ENCODE measurements at places on chromosomes 3 and 15.

DNA sequence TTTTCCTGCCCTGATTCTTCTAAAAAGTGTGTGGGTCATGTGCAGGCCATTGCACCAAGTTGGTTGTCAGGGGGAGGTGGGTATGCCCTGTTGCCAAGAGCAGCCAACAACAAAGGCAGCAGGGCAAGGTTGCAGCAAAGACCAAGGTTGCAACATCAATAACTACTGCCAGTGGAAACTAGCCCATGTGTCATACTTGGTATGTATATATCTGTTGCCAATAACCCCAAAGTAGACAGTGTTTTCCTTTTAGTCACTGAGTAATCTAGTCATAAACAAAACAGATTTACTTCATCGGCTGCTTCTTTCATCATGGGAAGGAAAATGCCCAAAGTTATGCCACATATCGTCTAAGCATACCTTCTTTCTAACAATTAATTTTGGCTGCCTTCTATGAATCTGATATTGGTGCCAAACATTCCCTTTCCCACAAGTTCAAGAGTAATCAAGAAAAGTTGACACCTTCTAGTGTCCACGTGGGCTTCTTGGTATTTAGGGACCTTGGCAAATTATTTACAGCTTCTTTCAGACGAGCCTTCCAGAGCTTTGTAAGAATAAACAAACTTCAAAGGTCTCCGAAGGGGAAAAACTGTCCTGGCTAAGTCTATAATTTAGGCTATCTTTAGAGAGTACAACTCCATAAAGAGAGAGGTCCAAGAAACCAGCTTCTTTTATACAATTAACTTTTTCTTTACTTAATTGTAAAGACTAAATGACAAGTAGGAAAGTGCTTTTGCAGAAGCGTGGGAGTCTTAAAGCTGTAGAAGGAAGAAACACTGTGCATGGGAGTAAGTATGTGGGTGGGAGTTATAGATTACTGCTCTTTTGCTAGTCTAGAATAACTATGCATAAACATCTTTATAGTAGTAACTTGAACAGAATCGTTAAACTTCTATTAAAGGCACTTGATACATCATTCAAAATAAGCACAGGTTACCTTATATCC is 10.0 kb upstream of the MBNL1 start:
- peak; percentile 50 for DNase-seq

DNA sequence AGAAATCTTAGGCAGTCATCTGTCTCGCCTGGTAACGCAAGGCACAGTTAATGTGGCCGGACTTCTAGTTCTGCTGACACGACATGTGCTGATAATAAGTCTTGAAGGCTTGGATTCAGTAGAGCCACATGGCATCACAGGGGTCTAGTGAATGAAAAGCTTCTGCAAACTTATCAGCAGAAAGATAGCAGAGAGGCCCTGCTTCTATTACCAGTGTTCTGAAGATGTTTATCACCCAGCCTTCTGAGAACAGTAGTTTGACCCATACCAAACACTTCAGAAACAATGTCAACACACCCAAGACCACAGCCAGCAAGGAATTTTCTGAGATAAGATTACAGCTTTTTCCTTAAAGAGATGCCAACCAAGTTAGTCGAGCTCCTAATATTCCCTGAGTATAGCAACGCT is 102.7 kb upstream of the UMPS start:
- DNase-seq: peak; percentile 86

DNA sequence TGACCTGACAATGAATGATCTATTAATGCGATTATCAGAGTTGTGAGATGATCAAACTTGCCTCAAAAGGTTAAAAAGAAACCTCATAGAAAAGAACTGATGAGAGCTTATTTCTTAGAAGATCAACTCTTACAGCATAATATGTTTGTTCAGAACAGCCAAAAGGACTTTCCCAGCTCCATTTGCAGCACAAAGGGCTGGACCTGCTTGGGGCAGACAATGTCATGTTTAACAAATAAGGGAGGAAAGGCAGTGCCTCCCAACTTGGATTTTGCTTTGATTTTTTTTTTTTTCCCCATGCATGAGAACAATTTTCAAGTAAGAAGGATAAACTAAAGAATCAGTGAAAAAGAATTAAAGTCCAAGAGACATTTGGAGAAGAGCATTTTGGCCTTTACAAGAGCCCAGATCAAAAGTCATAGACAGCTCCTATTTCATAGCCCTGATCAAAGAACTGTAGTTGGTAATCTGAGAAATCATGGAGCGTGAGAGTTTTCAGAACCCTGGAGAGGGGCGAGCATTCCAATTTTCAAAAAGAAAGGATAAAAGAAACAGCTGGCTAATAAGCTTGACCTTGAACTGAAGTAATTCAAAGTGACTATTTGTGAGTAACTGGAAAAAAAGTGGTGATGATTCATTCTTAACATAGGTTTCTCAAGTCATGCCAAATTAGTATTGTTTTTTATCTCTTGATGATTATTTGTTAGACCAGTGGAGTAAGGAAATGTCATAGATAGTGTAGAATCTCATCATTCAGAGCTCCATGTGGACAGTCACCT is 136.0 kb upstream of the CFAP20DC start:
- no peak for DNase-seq

GRCh38 chr3:186169379-186169778 is 60.5 kb upstream of the ETV5 start:
- DNase-seq: no peak

DNA sequence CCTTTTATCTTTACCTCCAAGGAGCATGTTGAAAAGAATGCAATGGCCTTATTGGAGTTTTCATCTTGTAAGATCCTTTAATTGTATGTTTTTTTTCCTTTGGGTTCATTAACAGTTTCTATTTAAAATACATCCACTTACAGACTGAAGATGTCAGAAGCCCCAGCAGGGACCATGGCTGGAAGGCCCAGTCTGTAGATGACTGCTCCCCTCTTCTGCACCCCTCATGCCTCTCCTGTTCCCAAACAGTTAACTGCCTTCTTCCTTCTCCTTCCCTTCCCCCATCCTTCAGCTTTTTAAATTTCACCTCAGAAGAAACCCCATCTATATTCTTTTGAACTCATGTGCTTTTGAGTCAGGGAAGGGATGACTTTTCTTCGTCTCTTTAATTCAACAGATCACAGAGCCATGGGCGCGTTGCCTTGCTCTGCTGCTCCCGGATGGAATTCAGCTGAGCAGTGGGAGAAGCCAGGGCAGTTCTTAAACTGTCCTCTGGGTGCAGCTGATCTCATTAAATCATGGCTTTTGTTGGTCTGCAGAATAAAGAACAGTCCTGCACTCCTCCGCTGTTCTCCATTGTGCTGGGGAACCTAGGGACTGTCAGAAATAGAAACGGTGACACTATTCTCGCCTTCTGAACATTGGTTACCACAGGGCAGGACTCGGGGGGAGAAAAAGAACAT is 71.5 kb upstream of the EIF1B start:
- no peak for DNase-seq

GRCh38 chr15:41263891-41264351 is 32.9 kb downstream of the CHP1 start:
- DNase-seq: no peak

GRCh38 chr3:170046269-170047132 is 8.7 kb downstream of the GPR160 start:
- no peak for DNase-seq

DNA sequence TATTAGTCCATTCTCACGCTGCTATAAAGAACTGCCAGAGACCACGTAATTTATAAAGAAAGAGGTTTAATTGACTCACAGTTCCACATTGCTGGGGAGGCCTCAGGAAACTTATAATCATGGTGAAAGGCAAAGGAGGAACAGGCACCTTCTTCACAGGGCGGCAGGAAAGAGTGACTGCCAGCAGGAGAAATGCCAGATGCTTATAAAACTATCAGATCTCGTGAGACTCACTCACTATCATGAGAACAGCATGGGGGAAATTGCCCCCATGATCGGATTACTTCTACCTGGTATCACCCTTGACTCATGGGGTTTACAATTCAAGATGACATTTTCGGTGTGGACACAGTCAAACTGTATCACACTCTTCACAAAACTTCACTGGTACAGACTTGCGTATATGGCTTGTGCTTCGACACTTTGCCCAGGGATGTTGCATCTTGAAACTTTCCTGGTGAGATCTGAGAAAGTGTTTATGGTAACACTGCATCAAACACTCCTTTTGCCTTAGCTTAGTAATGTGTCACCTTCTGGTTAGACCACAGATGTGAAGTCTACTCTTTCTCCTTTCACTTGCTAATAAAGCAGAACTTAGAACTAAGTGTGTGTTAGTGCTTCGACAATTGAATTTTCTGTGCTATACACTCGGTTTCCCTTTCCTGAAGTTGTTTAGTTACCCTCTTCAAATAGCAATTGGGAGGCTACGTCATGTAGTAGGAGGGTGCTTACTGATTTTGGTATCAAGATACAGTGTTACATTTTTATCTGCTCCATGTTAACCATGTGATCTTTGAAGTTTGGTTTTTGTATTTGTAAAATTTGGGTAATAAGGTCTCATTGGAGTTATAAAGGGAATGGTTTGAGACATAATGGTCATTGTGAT is 185.7 kb downstream of the LPP start:
- no peak for DNase-seq

DNA sequence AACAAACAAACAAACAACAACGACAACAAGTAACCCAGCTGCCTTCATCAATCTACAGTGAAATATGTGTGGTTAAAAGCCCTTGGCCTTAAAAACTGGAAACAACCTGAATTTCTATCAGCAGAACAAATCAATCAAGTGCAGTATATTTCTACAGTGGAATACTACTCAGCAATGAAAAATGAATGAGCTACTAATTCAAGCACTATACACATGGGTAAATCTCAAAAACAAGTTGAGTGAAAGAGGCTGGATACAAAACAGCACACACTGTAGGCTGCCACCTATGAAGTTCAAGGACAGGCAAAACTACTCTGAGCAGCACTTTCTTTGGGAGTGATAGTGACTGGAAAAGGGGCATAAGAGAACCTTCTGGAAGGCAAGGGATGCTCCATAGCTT is 395.5 kb upstream of the PROK2 start:
- no peak for DNase-seq

GRCh38 chr3:56005196-56005805 is 463.0 kb downstream of the ERC2 start:
- DNase-seq: no peak

GRCh38 chr3:111712294-111713167 is 117.4 kb upstream of the ZBED2 start:
- DNase-seq: no peak

DNA sequence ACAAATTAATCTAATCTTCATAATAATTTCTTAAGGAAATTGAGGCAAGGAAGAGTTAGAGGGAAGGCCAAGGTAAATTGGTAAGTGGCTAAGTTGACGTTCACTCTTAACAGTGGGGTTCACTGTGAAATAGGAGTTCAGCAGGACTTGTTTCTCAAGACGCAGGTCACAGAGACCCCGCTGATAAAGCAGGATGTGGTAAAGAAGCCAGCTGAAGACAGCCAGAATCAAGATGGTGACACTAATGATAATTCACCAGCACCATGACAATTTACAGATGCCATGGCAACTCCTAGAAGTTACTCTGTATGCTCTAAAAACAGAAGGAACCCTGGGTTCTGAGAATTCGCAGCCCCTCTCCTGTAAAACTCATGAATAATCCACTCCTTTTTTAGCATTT is 100.1 kb upstream of the CTDSPL start:
- no peak for DNase-seq

- DNase-seq: no peak
Observed at GRCh38 chr15:64599716-64600115, 139.3 kb downstream of the ZNF609 start.

DNA sequence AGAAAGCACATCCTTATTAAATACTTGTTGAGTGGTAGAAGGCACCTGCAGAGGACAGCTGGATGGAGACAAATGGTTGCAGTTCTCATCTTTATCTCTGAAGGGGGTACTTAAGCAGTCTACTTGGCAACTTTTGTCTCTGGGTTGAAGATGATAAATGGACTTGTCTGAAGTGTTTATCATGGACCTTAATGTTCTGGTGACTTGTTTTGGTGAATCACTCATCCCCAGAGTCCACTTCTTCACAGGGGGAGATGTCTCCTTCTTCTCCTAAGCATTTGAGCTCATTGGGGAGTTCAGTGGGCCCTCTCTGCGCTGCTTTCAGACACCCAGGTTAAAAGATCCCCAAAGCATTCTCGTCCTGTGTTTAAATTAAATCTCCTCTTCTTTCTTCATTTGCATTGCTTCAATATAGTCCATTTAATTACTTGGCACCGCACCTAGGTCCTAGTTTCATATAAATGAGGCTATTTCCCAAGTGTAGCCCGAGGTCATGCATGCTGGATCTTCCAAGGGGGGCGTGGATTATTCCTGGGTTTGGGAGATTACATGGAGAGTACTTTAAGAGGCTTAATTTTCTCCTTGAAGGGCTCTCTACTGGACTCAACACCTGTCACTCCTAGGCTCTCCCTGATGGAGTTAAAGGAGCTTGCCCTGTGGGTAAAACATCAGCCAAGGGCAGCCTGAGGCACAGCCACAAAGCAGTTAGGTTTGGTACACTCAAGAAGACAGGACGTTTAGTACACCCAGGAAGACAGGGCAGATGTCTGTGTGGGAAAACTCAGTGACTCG is 239.3 kb upstream of the C2CD4B start:
- no peak for DNase-seq

GRCh38 chr3:58271901-58272501 is 34.0 kb upstream of the RPP14 start:
- peak; percentile 19 for DNase-seq

DNA sequence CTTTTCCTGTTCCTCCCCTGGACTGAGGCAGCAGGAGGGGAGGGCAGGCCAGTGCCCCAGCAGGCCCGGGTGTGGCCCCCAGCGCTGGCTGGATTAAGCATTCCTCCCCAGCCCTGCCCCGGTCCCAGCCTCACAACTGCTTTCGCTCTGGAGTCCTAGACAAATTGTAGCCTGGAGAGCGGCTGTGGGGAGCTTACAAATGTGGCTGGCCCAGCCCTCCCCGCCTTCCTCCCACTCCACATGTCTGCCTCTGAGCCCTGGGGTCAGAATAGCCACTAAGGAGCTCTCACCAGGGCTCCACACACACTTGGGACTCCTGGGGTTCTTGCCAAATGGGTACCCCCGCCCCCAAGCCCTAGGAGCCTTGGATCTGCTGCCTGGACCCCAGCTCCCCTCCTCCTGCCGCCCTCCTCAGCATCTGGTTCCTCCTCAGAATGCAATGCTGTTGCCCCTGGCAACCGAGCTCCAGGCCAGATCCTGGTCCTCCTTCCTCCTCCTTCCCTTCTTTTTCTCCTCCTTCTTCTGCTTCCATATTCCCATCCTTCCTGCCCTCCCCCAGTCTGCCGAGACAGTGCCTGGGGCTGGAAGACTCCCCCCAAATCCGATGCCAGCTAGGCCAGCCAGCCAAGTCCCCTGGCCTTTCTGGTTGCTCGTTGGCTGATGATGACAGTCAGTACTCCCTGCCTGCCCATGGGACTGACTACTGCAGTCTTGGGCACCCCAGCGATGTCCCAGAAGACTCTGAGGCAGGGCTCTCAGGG is 91.1 kb downstream of the LINGO1 start:
- DNase-seq: no peak

- DNase-seq: no peak
Observed at GRCh38 chr3:27500035-27500434, 15.9 kb upstream of the SLC4A7 start.

- DNase-seq: no peak
Observed at GRCh38 chr3:42923606-42924005, 17.7 kb downstream of the ZNF662 start.

DNA sequence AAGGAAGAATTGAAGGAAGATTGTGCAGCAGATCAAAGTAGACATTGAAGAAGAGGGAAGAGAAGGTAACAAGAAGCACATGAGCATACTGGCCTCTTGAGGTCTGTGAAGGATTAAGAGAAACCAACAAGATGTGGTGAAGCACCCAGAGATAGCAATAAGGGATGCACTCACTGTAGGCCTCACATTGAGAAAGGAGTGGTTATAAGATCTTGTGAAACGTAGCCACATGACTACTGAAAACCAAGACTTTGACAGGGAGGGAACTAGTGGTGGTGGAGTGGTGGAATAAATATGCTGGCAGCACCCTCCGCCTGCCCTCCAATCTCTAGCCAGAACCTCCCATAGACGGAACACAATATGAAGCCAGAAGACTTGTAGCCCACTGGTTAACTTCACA is 651.2 kb downstream of the DIPK2A start:
- DNase-seq: peak; percentile 67
